ENCODE measurements at places on chromosomes 6 and 20.

- no peak for DNase-seq
Observed at GRCh38 chr6:84517741-84518530, 246.5 kb downstream of the TBX18 start.

GRCh38 chr6:24933868-24934401 is 1.8 kb downstream of the RIPOR2 start:
- DNase-seq = no peak

GRCh38 chr6:28090917-28091586 is 10.7 kb downstream of the ZNF165 start:
- DNase-seq = no peak

- DNase-seq = no peak
Observed at GRCh38 chr6:27178407-27178730, 69.1 kb upstream of the PRSS16 start.

GRCh38 chr6:142819603-142820337 is 125.2 kb downstream of the HIVEP2 start:
- DNase-seq = no peak

GRCh38 chr20:33532753-33533459 is 43.0 kb downstream of the CBFA2T2 start:
- DNase-seq = no peak

DNA sequence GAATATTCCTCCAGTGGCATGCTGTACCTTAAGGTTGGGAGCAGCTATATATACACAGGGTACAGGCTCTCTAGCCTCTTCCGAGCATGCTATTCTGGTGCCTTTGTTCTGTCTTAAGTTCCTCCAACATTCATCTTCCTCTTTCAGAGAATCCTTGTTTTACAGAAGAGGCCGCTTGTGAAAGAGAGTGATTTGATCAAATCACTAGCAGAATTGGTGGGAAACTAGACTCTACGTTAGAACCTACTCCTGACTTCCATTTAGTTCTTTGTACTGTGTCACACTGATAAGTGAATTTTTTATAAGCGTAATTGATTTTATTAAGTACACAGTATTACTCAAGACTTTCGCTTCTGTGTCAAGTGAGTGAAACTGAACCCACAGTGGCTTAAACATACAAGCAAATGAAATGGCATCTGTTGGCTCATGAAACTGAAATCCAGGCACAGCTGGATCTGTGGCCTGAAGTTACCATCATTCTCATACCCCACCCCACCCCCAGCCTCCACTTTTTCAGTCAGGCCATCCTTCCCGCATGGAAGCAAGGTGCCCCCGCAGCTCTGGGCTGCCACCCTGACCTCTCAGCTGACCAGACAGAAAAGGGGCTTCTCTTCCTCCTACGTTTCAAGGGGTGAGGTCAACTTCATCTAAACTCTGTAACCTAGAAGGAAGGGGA is 102.3 kb downstream of the RPP40 start:
- DNase-seq = peak; percentile 60

DNA sequence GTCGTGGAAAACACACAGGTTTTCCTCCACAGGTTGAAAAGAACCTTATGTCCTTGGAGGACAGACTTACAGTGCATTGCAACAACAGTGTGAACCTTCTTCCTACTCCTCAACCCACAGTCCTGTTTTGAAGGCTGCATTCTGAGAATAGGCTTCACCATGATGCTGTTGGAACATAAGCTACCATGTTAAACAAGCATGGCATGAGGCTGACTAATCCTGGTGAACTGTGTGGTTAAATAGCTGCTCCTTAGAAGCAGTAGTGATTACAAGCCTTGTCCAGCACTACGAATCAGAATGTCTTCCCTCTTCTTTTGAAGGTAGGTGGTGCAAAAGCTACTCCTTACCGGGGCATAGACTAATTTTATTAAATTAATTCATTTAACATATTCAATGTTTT is 368.5 kb upstream of the EPHA7 start:
- no peak for DNase-seq

DNA sequence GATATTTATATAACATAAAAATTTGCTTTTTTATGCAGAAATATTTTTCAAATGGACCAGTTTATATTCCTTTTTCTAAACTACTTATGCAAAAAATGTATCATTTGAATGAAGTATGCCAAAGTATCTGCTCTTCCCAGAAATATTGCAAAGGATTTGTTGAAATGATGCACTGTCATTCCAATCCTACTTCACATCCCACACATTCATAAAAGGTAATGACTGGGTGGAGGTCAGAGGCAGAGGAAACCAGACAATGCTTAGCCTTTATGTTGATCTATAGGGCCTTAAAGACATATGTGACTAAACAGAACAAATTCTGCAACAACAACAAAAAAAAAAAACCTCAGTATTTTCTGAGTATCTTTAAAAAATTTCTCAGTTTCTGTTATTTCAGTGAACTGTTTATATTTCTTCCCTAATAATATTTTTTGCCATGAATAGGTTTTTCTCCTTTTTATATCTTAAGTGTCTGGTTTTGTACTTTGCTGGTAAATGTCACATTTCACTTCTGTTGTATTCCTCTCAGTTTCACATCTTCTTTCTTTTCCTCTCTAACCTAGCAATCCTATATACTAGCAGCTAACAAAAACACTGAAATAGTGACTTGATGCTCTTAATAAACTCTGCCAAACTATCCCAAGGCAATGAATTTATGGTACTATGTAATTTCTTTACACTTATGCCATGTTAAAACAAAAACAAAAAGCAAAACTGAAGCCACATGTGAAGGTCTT is 374.1 kb downstream of the BCKDHB start:
- no peak for DNase-seq

GRCh38 chr6:53282234-53282633 is 66.5 kb downstream of the ELOVL5 start:
- DNase-seq = no peak

DNA sequence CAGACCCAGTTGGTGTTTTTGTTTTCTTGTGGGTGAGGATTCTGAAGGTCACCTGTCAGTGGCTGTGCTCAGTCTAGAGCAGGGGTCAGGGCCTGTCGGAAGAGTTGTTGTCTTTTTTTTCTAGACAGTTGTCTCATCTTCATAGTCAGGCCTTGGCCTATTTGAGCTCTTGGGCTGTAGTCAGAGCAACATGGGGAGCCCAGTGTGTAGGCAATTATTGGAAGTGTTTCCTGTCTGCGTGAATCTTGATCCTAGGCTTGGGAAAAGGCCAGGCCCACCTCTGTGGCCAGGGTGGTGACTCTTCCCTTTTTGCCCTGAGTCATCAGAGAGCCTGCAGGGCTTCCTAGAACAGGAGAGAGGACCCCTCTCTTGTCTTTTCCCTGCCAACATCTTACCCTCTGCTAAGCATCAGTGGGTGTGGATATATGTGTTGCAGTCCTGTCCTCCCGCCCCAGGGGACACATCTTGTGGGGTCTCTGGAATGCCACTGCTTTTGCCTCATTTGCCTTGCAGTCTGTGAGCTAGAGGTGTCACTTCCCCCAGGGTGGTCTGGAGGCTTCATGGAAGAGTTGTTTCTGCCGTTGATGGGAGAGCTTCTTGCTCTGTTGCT is 11.4 kb downstream of the TJAP1 start:
- DNase-seq = no peak

- no peak for DNase-seq
Observed at GRCh38 chr6:53044071-53044470, 21.1 kb upstream of the FBXO9 start.

DNA sequence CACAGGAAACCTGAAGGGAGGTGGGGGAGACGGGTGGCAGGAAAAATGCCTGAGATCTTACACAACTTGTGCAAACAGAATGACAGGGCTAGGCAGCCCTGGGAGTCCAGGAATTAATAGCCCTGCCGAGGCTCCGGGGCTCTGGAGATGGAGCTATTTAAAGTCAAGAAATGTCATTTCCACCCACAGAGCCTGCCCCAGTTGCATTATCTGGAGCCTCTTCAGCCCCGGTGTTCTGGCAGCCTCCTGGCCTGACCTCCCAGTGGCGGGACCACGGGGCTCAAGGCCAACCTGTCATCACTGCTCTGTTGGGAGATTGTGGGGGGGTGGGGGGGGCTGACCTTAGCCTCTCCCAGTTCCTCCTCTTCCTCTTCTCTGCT is 28.5 kb upstream of the SCUBE3 start:
- no peak for DNase-seq

DNA sequence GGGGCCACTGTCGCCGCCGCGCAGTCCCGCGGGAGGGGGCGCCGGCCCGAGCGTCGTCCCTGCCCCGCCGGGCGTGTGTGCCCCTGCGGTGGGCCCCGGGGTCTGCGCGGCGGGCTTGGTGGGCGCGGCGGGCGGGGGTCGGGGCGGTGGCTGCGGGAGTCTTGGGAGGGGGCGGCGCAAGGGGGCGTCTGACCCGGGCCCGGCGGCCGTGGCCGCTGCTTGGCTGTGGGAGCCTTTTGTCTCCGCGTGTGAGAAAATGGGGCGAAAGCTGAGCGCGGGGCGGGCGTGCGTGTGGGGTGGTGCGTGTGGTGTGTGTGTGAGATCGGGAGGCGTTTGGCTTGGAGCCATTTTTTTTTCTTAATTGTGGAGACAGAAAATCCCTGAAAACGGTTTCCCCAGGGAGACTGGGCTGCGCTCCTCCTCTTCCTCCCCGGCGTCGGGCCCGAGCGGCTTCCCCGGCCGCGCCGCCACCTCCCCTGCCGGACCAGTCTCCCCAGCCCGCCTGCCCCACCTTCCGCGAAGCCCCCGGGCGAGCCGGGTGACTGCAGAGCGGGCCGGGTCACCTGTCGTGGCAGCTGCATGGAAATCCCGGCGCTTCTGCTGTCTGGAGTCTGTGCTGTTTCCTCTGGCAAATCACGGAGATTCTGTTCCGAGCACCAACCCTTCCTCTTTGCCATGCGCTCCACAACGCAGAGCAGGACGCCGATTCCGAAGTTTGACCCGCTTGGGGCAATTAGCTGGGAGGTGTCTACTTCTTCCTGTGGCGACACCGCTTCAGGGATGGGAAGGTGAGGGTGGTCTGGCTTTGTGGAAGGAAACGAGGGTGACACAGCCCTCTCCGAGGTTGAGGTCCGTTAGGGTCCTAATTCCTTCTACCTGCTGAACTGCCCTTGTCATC is 64.4 kb downstream of the GTF2H5 start:
- DNase-seq = no peak

GRCh38 chr6:8085053-8085511 is 17.3 kb downstream of the EEF1E1 start:
- DNase-seq = no peak

DNA sequence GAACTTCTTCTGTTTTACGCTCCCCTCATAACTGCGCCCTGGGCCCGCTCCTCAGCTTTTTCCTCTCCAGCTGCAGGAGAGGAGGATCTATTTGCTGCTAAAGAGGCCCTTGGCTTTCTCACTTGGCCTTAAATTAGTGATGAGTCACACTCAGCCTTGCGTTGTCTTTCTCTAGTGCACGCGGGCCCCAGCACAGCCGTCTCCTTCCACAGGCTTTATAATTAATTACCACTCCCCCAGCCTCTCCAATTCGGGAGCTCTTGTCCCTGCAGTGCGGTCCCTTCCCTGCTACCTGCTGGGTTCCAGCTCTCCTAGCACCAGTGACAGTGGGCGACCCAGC is 25.2 kb downstream of the PACSIN1 start:
- no peak for DNase-seq

DNA sequence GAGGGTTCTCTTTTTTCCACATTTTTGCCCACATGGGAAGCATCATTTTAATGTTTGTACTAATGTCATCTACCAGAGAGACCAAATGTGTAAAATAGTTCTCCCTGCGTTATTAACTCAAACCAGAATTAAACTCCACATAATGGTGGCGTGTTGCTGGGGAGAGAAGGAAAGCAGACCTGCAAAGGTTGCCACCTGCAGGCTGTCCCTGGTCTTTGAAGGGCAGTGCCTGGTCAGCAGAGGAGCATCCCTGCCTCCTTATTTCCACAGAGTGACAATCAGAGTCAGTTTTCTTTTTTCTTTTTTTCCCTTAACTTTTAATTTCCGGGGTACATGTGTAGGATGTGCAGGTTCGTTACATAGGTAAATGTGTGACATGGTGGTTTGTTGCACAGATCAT is 214.5 kb downstream of the TBX18 start:
- no peak for DNase-seq

- no peak for DNase-seq
Observed at GRCh38 chr6:133165235-133165634, 75.9 kb upstream of the EYA4 start.

DNA sequence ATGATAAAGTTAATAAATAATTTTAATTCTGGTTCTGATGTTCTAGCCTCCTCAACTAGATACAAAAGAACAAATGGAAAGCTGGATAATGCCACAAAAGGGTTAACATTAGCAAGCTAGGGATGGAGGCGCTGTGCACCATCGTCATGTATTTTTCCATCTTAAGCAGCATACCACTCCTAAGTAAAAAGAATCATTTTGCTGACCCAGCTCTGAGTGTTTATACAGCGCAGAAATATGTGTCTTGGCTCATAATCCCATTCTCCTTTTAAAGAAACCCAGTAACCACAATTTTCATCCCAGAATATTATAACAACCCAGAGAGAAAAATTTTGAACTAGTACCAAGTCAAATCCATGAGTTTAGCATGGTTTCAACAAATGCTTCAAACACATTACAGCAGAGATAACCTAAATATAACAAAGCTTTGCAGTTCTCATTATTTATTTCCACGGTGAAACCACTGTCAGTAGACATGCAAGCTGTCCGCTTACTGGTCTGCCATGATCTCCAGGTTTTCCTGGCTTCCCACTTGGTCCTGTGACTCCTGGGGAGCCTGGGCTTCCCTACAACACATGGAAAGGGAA is 111.1 kb downstream of the COL12A1 start:
- DNase-seq = no peak

- no peak for DNase-seq
Observed at GRCh38 chr6:65289491-65289890, 417.5 kb downstream of the EYS start.

- no peak for DNase-seq
Observed at GRCh38 chr6:22699151-22699550, 129.8 kb downstream of the HDGFL1 start.

DNA sequence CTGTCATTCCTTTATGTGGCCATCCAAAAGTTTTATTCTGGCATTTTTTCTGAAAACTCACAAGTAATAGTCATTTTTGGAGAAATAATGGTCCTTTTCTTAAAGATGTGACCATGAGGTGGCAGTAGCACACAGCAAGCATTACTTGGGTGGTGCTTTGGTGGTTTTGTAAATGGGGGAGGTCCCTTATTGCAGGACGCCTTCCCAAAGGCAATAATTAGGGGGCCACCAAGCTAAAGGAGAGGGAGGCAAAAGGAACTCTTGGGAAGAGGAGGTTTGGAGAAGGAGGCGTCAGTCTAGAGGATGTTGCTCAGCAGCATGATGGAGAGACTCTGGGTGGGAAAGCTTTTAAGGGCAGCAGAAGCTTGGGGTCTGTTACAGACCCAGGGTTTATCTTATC is 422.6 kb upstream of the MMS22L start:
- DNase-seq = no peak

GRCh38 chr6:90323706-90324105 is 27.1 kb upstream of the BACH2 start:
- no peak for DNase-seq

- DNase-seq = no peak
Observed at GRCh38 chr20:45630371-45630770, 713 bp downstream of the WFDC9 start.

DNA sequence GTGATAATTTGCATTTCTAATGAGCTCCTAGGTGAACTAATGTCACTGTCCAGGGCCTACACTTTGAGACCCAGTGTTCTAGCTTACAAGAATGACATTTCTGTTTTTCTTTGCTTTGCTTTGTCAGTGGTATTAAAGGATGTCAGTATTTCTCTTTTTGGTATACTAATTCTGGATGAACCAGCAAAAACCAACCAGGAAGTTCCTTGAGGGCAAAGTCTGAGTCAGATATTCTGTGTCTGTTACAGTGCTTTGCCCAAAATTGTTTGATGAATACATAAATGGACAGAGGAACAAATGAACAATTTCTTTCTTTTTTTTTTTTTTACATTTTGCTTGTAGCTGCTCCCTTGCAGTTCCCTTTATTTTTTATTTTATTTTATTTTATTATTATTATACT is 15.4 kb downstream of the COQ3 start:
- no peak for DNase-seq
